Foreskin keratinocyte (primary cell): ENCODE measurements at places on chromosomes 6 and 20.

DNA sequence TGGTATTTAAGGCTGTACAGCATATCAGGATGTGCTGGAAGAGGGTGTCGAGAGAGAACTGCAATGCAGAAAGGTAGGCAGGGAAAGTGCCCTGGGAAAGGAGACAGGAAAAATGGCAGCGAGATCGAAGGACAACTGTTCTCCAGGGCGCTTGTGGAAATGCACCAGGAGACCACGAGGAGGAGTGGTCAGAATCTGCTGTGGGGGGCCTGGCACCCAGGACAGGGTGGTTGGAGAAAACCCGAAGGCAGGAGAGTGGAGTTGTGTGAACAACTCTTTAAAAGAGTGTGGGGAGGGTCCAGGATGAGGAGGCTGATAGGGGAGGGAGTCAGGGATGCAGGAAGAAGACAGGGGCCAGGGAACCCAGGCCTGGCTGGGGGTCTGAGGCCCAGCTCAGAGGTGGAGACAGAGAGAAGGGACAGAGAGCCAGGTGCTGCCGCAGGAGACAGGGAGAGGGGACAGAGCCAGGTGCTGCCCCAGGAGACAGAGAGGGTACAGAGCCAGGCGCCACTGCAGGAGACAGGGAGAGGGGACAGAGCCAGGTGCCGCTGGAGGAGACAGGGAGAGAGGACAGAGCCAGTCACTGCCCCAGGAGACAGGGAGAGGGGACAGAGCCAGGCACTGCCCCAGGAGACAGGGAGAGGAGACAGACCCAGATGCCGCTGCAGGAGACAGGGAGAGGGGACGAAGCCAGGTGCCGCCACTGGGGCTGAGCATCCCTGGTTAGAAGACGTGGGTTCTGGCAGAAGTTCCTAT, 9.3 kb downstream of the SLC22A1 start:
- DNase-seq, result no peak

GRCh38 chr6:144662812-144663365, 377.8 kb downstream of the UTRN start:
- DNase-seq, result peak; percentile 78

DNA sequence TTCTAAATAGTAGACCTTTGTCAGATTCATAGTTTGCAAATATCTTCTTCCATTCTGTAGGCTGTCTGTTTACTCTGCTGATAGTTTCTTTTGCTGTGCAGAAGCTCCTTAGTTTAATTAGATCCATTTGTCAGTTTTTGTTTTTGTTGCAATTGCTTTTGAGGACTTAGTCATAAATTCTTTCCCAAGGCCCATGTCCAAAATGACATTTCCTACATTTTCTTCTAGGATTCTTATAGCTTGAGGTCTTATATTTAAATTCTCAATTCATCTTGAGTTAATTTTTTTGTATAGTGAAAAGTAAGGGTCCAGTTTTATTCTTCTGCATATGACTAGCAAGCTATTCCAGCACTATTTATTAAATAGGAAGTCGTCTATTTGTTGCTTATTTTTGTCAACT, 287.0 kb downstream of the PACRG start:
- no peak for DNase-seq

- no peak for DNase-seq
Observed at GRCh38 chr6:108463784-108464183, 96.9 kb upstream of the FOXO3 start.

GRCh38 chr6:101597693-101598092, 204.2 kb downstream of the GRIK2 start:
- peak; percentile 45 for DNase-seq

DNA sequence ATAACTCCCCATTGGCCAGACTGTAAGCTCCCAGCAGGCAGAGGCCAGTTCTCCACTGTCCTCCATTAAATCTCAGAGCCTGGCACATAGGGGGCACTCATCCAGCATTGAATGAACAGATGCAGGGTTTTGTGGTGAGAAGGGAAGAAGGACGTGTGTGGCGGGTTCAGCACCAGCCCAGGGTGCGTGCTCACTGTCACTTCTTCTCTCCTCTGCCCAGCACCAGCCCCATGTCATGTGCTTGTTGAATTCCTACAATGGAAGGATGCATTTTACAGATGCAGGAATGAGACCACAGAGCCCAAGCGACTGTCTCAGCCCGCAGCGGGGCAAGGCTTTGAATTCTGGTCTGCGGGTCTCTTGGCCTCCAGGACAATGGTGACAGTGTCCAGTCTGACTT, 149.9 kb downstream of the CEBPB start:
- no peak for DNase-seq

DNA sequence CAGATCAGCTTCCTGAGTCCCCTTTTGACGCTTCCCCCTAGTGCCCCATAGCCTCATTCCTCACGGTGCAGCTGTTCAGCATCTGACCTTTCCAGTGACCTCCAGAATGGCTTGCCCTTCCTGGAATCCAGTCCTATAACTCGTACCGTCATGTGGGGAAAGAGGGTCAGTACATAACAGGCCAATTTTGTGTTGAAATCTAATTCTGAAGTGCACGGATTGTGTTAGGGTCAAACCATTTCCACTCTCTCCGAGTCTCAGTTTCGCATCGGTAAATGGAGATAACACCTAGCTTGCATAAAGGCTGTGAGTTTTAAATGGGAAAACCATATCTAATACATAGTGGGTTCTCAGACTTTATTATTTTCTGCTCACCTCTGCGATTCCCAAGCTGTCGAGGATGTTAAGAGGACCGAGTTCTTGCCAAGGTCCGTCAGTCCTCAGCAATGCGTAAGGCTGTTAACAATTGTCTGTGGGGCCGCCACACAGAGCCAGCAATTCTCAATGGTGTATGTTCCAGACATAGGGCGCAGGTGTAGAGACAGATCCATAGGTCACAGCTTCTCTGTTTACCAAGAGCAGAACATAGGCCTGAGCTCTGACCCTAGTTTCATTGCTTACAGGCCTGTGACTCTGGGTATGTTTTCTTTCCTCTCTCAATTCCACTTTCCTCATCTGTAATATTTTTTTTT, 45.5 kb upstream of the CCR6 start:
- DNase-seq, result no peak

DNA sequence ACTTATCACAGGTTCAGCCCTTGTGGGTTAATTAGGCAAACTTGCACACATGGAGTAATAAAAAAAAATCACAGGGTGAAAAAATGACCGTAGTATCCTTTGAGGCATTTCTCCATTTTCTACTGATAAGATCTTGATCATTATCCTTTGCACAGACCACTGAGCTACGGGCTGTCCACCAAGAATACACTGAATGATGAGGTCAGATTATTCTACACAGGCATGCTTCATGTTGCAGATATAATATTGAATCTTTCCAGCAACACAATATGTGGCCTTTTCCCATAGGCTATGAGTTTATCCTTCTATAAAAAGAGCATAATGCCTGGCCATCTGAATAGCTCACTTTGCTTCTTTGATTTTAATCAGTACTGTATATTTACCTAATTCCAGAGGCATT, 168.9 kb downstream of the FRK start:
- no peak for DNase-seq

DNA sequence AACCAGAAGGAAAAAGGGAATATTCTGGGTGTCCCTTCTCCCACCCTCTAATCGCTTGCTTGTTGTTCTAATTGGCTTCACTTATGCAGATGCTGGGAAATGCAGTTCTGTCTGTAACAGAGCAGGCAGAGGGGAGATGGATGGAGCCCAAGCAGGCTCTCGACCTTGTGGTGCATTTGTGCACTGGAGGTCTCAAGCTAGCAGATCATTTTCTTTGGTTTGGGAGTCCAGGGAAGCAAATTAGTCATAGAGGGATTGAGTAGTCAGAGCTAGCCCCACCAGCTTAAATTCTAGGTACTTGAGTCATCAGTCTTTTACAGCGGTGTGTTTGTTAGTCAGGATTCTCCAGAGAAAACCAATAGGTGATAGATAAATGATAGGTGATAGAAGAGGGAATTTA, 234.7 kb upstream of the ECI2 start:
- peak; percentile 90 for DNase-seq

DNA sequence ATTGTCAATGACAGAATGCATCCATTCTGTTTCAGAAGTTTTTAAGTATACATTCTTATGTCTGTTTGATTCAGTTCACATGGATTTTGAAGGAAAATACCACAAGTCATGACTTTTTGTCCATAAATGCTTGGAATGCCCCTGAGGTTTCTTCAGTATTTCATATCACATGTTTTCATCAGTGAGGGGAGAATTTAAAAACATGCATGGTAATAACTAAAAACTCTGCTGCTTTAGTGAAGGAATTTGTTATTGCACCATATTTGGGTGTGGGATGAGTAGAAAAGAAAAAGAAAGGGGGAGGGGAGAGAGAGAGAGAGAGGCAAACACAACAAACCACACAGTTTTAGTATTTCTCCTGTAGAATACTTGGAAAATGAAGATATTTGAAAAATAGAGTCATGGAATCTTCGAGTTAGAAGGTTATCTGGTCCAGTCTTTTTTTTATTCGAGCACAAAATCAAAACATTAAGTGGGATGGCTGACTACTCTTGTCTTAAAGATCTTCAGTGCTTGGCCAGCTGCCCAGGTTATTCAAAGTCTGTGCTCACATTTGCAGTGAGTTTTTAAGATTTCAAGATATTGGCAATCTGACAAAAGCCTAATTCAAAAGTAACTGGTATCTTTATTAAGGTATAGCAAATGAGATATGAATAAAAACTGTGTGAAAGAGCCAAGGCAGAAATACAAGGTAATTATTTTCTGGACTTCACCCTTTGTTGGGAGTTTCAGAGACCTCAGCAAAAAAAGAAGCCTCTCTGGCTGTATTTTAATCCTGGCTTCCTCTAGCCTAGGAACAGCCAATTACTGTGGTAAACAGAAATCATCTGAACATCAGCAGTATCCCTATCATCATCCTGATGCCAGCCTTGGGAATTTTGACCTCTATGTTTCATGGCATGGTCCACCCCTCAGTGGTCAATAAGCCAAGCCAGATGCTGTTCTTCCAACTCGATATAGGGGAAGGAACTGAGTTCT, 687.9 kb upstream of the CITED2 start:
- DNase-seq, result peak; percentile 97

- no peak for DNase-seq
Observed at GRCh38 chr6:118843685-118844390, 50.1 kb upstream of the ASF1A start.

DNA sequence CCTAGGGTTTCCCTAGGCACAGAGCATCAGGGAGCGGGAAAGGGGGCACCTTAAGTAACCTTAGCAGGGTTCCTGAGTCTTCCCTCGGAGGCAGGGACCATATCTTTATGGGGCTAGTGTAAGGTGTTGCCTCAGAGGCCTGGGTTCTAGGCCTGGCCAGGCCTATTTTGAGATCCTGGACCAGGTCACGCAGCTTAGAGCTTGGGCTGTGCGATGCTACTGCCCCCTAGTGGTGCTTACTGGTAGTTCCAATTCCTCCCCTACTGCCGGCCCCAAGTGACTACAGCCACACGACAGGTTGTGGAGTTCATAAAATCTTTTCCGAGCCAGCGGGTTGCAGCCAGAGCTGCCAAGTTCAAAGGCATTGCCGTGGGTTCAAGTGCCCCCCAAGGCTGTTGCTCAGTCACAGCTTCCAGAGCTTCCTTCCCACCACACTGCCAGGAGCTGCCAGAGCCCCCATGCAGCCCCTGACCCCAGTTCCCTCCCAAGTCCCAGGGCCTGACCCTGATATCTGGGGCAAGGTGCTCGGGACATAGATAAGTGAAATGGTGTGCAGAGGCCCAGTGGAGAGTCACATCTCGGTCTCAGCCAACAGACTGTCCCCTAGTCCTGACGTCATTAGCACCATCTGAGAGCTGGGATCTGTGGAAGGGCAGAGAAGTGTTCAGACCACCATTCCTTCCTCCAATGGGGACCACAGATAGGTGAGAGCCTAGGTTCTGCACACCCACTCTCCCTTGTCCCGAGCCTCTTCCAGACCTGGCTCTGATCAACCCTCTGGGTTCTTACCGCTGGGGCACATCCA, 3.3 kb downstream of the LRRC73 start:
- DNase-seq, result peak; percentile 36

GRCh38 chr20:39338469-39339376, 376.6 kb downstream of the DHX35 start:
- no peak for DNase-seq
